ENCODE measurements at places on chromosomes 2 and 18. TPM values are rescaled to one million over a fixed set of nuclear protein-coding genes. Genes with fewer than 3 reads are reported as not detected.

Gene G6PC2
- not detected for total RNA-seq

Gene ASTL
- not detected for total RNA-seq

Gene CHST10
- total RNA-seq = 11.0 TPM

Gene CXCR4
- 0.11 TPM for total RNA-seq

Gene PHOSPHO2
- total RNA-seq = 1.5 TPM

Gene PAX8
- 0.12 TPM for total RNA-seq

Gene DCDC2C
- not detected for total RNA-seq

Gene SP5
- total RNA-seq = not detected

Gene NOTO
- total RNA-seq = not detected

Gene TYMS
- 49.2 TPM for total RNA-seq

Gene NEDD4L
- 6.1 TPM for total RNA-seq

Gene DUSP19
- total RNA-seq = 3.7 TPM

Gene GLI2
- total RNA-seq = 5.1 TPM

Gene ALPI
- total RNA-seq = not detected

Gene ST8SIA5
- under 0.01 TPM for total RNA-seq

Gene ANKRD30B
- total RNA-seq = 0.55 TPM

Gene LOXHD1
- not detected for total RNA-seq

Gene OSR1
- total RNA-seq = 3.9 TPM

Gene POTEC
- total RNA-seq = not detected

Gene CTIF
- 14.6 TPM for total RNA-seq

Gene IL1RL1
- 0.77 TPM for total RNA-seq

Gene LYPD1
- total RNA-seq = 0.22 TPM

Gene LTBP1
- total RNA-seq = 502 TPM

Gene FHOD3
- 19.7 TPM for total RNA-seq

Gene CAMKMT
- 7.6 TPM for total RNA-seq

Gene CAPN14
- 0.12 TPM for total RNA-seq

Gene SKOR2
- not detected for total RNA-seq

Gene GAL3ST2
- 0.44 TPM for total RNA-seq

Gene POTEJ
- not detected for total RNA-seq

Gene TRIM43
- total RNA-seq = not detected

Gene CFAP65
- total RNA-seq = not detected

Data from uterine smooth muscle cell (primary cell).